ENCODE measurements at places on chromosomes 4 and X.
A peak's percentile ranks its signal among the peaks of the same experiment; 100 is the strongest.

DNA sequence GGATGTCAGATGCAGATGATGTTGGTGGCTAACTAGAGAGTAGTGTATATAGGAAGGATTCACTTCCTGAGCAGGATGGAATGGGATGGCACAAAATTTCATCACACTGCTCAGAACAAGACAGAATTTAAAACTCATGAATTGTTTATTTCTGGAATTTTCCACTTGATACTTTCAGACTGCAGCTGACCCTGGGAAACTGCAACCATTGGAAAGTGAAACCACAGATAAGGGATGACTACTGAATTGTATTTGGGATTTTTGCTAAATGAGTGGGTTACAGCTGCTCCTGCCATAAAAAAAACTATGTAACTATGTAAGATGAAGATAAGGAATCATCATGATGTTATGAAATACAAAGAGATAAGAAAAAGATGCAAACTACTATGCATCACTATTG is 51.4 kb downstream of the NPY5R start:
- DNase-seq: peak; percentile 9

DNA sequence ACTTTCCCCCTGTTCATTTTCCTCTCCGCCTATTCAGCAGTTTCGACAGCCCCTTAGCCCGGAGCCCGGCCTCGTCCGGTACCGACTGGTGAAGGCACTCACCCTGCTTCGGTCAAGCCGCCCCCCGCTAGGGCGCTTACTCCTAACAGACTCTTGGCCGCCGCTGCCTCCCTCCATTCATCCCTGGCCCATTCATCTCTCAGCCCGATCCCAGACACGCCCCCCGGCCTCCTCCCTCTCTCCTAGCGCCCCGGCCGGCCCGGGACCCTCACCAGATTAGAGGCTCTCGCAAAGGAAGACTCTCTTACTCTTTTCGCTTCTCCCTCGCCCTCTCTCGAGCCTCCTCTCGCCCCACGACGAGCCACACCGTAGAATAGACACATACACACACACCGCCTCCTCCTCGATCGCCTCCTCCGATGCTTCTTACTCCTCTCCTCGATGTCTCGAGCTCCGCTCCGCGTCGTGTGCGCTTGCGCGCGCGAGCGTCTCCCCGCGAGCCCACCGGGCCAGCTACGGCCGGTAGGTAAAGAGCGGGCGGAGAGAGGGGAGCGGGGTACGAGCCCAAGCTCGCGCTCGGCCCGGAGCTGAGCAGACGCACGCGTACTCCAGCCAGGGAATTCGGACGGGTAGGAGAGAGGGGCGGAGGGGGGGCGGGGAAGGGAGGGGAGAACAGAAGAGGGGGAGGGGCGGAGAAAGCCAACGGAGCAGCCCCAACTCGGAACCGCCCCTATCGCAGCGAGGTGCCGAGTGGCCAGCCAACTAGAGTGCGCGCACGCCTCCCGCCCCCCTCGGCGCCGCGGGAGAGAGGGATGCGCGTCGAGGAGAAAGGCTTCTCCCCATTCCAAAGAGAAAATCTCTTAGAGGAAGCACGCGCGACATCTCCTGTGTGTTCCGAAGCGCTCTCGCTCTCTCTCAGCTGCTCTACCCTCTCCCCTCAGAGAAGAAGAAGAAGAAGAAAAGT is at the start of gene WNK3:
Gene WNK3, minus strand, starts transcription at position 633 of the 964 bp plus-strand sequence.
- peak; percentile 32 for DNase-seq

- no peak for DNase-seq
These were observed 65.4 kb upstream of the ENPP6 start for GRCh38 chr4:184282895-184283654.

DNA sequence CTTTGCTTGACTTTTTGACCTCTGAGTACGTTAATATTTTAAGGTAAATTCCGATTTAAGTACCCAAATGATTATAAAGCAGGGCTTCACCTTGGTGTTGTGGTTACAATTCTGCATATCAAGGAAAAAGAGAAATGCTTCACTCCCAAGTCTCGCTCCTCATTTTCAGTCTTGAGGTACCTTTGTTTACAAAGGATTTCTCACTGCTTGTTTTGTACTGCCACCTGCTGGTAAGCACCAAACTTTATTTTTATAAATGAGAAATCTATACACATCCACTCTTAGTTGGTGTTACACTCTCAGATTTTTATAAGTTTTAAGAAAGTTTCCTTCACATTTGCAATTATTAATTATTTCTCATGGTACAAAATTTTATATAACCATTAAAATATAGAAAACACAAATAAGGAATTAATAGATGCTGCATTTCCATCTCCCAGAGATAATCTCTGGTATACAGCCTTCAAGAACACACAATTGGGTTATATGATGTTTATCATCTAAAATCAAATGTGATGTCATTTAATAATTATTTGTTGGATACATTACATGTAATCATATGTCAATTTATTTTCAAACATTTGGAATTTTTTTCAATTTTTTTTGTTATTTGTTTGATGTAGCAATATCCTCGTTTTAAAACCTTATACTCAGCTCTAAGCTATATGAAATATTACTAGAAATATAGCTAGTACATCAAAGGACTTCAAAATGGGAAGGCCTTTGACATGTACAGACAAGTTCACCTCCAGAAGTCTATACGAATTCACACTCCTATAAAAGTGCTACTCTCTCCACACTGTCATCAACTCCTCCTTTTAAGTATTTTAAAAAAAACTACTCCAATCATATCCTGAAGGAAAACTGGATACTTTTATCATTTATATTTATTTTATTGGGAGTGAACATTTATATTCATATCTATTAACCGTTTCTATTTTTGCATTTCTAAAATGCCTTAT is 179.9 kb downstream of the KCNIP4 start:
- DNase-seq: peak; percentile 61

- peak; percentile 49 for DNase-seq
These were observed 118.0 kb downstream of the IRF2 start for GRCh38 chr4:184356366-184356765.

DNA sequence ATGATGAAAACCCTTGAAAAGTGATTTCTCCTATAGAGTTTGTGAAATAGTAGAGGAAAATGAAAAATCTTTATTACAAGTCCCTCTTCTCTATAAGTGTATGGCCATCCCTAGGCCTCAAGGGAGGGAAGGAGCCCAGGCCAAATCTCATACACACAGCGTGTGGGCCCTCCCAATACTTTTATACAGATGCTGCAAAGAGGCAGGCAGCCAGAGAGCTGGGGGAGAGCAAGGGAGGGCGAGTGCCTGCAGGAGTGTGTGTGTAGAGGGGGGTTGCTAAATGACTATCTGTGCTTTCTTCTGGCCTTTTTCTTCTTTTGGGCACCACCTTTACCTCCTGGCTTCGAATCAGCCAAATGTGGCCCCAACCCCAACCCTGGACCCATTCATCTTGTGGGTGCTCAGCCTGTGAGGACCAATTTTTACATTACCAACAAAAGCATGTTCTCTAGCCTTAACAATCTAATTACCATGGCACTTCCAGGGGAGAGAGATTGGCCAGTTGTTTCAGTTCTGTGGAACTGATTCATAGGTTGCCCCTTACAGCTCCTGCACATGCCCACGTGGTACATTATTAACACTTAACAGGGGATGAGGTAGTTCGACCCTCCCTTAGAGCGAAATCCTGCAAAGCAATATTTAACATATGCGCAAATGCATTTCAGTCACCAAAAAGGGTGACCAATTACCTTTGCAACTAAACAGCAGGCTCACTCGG is 2.0 kb downstream of the GPC3 start:
- no peak for DNase-seq

- no peak for DNase-seq
These were observed 544.0 kb upstream of the ADGRL3 start for GRCh38 chr4:60656171-60656570.

DNA sequence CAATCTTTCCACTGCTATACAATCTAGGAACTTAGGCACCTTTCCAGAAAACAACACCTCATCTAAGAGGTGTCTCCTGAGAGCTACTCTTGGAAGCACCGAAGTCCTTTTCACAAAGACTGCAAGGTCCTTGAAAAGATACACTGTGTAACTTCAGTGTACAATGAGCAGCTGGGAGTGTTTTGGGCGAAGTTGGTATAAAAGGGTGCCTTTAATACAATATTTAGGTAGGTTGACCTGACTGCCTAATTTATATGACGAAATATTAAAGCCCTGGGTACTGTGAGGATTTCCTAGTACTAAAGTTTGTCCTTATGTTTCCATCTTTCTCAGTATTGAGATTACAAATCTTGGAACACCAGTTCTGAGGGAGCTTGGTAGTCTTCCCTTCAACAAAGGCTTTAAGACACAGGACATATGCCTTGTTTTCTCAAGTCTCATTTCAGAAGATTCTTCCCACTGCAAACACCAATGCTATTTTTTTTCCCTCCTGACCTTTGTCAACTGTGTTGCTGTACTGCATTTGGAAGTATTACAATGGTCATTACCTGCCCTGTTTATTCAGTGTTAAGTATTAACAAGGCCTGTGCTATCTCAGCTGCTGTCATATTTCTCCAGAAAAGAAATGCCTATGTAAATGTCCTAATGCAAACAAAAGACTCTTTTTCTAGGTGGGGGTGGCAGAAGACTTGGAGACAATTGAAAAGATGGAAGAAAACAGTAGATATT is 134.2 kb downstream of the MAML3 start:
- DNase-seq: no peak

DNA sequence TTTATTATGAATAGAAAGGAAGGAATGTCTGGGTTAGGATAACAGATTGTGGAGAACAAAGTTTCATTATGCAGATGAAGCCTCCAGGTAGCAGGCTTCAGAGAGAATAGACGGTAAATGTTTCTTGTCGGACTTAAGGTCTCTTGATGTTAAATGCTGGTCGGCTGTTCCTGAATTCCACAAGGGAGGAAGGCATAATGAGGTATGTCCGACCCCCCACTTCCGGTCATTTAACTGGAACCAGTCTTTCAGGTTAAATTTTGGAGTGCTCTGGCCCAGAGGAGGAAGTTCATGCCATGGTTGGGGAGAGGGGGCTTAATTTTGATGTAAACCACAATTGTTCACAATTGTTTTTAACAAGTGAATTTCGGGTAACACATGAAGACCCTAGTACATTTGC is 158.1 kb upstream of the VCX3A start:
- DNase-seq: no peak

- DNase-seq: no peak
These were observed 34.1 kb downstream of the FNIP2 start for GRCh38 chr4:158802914-158803313.

GRCh38 chrX:18607966-18608365 is 63.9 kb downstream of the RS1 start:
- DNase-seq: no peak

- no peak for DNase-seq
These were observed 26.0 kb downstream of the RNF212 start for GRCh38 chr4:1087371-1087770.

DNA sequence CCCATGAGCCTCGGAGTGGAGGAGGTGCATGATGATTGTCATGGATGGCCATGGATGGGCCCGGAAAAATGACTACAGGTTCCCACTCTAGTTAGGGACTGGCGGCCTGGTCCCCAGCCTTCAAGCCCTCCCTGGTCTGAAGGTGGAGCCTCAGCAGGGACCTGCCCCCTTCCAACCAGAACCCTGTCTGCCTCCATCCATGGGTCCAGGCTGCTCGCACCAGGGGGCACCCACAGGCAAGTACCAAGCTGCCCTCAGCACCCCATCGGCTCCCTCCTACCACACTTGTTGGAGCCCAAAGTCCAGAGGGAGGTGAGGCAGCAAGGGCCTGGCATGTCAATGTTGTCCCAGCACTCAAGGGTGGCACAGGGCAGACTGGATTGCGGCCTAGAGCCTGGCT is 2468.6 kb downstream of the PCDH7 start:
- DNase-seq: no peak

DNA sequence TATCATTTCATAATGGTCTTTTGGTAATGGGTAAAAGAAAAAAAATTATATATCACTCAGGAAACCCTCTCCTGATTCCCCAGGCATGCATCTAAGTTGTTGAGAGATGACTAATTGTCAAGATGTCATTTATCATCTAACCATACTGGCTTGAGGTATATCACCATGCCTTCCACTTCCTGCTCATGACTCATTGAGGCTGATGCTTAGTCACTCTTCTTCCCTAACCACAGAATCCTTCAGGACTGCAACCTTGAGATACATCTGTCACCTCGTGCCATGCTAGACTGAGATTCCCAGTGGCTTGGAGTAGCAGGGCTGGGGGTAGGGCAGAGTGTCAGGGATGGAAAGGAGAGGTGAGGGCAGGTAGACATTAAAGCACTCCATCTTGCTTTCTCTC is 782.5 kb upstream of the INTU start:
- DNase-seq: peak; percentile 97

GRCh38 chrX:153820601-153821000 is 9.7 kb downstream of the PDZD4 start:
- DNase-seq: no peak

DNA sequence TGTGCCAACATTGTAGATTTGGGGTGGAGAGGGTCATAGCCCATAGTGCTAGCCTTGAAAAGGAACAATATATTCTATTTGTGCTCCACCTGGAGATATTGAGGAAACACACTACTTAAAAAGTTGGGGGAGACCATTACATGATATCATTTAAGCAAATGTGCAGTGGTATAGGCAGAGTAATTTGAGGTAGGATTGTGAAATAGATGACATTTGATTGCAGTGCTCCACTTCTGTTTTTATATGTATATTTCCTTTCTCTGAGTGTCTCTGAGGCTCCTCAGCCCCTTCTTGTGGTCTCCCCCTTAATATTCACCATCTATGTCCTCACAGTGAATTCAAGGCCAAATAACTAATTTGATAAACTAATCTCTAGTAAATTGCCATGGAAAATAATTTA is 85.6 kb upstream of the NMU start:
- DNase-seq: no peak

- no peak for DNase-seq
These were observed 34.3 kb upstream of the HTRA3 start for GRCh38 chr4:8235224-8235623.

DNA sequence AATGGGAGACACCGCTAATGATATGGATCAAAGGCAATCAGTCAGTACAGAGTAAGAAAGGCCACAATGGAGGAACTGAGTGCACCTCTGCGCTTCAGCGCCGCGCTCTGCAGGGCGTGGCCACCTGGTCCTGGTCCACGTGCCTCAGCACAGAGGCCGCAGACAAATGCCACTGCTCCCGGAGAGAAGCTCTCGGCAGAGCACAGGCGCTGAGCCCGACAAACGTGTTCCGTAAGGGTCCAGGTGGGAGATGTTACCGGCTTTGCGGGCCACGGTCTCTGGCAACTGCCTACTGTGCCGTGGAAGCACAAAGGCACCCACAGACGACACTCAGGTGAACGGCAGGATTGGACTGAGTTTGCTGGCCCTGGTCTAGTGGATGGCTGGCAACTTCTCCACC is 68.9 kb downstream of the ACOX3 start:
- no peak for DNase-seq

All from mammary epithelial cell (primary cell).